Transverse colon (tissue), 4 donors: ENCODE measurements at places on chromosomes 2 and 18.
A peak's percentile ranks its signal among the peaks of the same experiment; 100 is the strongest.

- no peak overlapping the region for H3K4me3 ChIP-seq
- H3K27me3 ChIP-seq, result no peaks in the 10 kb centered on the region
- no peaks in the 10 kb centered on the region for H3K36me3 ChIP-seq
- no peak overlapping the region for H3K27ac ChIP-seq
These were observed 311.2 kb upstream of the CRIM1 start for GRCh38 chr2:36044411-36044810.

GRCh38 chr2:160984426-160985077 lies 175.7 kb upstream of the TANK start:
- H3K4me1 ChIP-seq, result no peaks in the 10 kb centered on the region
- no peaks in the 10 kb centered on the region for H3K36me3 ChIP-seq
- H3K27me3 ChIP-seq, result no peaks in the 10 kb centered on the region
- DNase-seq, result no peak

GRCh38 chr2:218396688-218397462 lies 2.8 kb upstream of the CTDSP1 start:
- H3K4me1 ChIP-seq, result peaks cover 48% of the 10 kb centered on the region
- H3K4me3 ChIP-seq, result peak overlapping the region; percentile 80
- H3K27me3 ChIP-seq, result no peaks in the 10 kb centered on the region
- no peaks in the 10 kb centered on the region for H3K36me3 ChIP-seq
- DNase-seq, result peak; percentile 85
- peak overlapping the region; percentile 99 for H3K27ac ChIP-seq

GRCh38 chr2:27033253-27033852 lies 588 bp downstream of the TMEM214 start:
- H3K36me3 ChIP-seq, result no peaks in the 10 kb centered on the region
- no peaks in the 10 kb centered on the region for H3K27me3 ChIP-seq
- no peak for DNase-seq
- H3K27ac ChIP-seq, result peak overlapping the region; percentile 85
- peaks cover 17% of the 10 kb centered on the region for H3K4me1 ChIP-seq

DNA sequence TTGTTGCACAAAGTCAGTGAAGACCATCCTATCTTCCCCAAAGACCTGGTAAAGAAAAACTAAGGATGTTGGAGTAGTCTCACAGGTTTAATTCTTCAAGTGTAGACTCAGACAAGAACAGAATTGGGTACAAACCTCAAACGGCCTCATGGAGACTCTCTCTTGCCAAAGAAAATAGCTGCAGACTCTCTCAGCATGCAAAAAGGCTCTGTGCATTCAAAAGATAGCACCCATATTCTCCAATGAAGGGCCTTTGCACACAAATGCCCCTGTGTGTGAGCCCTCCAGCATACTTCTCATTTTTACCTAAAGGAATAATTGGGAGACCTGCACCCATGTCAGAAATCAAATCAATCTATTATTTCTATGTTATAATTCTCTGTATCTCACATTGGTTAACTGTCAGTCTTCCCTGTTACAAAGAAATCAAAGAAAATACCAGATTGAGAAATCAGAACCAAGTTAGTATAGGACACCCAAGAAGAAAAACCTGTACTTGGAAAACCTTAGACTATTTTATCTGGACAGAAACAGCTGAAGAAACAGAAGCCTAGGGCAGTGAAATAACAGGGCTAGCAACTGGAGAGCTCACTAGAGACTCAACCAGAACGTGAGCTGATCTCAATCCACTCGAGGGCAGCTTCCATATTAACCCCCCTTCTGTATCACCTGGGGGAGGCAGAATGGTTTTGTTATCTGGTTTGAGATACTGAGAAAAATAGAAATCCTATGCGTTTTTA lies 134.7 kb upstream of the DNAJC10 start:
- no peak for DNase-seq
- no peak overlapping the region for H3K4me3 ChIP-seq
- no peaks in the 10 kb centered on the region for H3K4me1 ChIP-seq
- H3K27me3 ChIP-seq, result no peaks in the 10 kb centered on the region
- H3K36me3 ChIP-seq, result no peaks in the 10 kb centered on the region

DNA sequence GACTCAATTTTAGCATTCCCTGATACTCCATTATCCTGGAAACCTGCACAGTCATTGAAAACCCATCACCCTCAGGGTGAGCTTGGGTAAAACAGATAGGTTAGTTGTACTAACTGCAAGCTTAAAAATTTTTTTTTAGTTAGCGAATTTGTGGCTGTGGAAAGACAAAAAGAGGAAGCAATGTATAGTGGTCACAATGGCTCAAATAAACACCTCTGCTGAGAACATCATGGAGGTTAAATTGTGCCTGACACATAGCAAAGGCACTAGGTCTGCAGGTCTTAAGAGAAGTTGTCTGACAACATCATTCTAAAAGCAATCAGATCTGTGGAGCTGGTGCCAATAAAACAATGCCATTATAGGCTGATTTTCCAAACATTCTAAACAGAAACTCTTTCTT lies 84.4 kb upstream of the CAVIN2 start:
- H3K4me1 ChIP-seq, result no peaks in the 10 kb centered on the region
- no peak for DNase-seq
- H3K4me3 ChIP-seq, result no peak overlapping the region
- no peaks in the 10 kb centered on the region for H3K27me3 ChIP-seq
- no peaks in the 10 kb centered on the region for H3K36me3 ChIP-seq
- H3K27ac ChIP-seq, result no peak overlapping the region

GRCh38 chr2:120979921-120980320 lies 244.3 kb downstream of the GLI2 start:
- H3K4me3 ChIP-seq, result no peak overlapping the region
- no peaks in the 10 kb centered on the region for H3K36me3 ChIP-seq
- H3K4me1 ChIP-seq, result no peaks in the 10 kb centered on the region
- no peak for DNase-seq
- H3K27me3 ChIP-seq, result no peaks in the 10 kb centered on the region

DNA sequence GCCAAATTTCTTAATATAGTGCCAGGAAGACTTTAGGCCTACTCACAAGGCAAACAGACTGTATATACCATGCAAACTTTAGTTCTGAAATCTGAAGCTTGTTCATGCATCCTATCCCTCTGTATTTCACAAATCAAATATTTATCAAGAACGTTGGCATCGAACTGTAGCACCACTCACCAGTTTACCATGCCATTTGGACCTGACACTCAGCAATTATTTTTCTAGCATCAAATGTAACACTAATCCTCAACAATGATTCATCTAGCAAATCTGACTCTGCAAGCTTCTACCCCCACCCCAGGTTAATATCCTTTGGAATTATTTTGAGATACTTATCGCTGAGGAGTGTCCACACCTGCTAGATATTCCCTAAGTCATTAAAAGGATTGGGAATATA lies 1506.6 kb downstream of the LRP1B start:
- H3K4me3 ChIP-seq, result no peak overlapping the region
- no peaks in the 10 kb centered on the region for H3K36me3 ChIP-seq
